ENCODE measurements at places on chromosomes 4 and X.

GRCh38 chrX:119935215-119935874, 8.2 kb downstream of the NKAP start:
- DNase-seq: no peak

- no peak for DNase-seq
These were observed 94.9 kb upstream of the ANKRD50 start for GRCh38 chr4:124807421-124807820.

- DNase-seq: no peak
These were observed 46.9 kb downstream of the CCDC158 start for GRCh38 chr4:76373919-76374552.

DNA sequence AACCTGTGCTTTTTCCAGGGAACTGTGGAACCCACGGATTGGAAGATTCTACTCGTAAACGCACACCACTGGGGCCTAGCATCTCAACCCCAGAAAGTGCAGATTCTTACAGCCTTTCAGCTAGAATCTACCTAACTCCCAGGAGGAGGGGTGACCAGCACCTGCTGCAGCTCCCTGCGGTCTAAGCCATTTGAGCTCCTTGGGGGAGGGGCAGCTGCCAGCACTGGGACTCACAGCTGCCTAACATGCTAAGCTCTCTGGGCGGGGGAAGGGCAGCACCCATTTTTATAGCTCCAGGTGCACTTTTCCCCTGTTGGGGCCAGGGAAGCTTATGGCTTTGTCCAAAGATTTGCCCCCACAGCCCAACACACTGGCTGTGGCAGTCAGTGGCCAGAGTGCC, 595.7 kb upstream of the EPHA5 start:
- no peak for DNase-seq

- DNase-seq: no peak
These were observed 13.3 kb downstream of the CLDN22 start for GRCh38 chr4:183306811-183307210.

DNA sequence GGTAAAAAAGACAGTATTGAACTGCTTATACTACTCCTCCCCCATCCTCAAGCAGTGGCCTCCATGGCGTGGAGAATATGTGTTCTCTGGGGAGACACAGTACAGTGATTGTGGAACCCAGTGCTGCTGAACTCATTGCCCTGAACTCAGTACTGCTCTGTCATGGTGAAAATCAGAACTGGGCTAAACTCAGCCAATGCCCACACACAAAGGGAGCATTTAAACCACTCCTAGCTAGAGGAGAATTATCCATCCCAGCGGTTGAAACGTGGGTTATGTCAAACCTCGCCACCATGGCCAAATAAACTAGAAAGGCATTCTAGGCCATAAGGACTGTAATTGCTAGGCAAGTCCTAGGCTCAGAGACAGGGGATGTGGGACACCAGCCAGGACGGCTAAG, 131.8 kb downstream of the SPOCK3 start:
- no peak for DNase-seq

DNA sequence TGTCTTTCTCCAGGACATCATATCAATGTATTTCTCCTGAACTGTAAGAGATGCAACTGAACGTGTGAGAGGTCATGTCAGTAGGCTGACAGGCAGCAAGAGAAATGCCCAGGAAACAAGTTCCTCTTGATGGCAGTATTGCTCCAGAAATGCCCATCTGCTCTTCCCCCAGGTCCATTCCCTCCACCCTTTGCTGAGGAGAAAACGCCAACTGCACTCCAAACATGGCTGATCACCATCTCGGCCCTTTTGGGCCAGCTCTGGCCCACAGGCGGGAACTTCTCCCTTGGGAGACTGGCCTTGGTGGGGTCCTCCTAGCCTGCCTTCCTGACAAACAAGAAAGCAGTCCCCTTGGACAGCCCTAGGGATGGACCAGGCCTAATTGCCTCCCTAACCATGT, 276.5 kb upstream of the AGTR2 start:
- DNase-seq: no peak

DNA sequence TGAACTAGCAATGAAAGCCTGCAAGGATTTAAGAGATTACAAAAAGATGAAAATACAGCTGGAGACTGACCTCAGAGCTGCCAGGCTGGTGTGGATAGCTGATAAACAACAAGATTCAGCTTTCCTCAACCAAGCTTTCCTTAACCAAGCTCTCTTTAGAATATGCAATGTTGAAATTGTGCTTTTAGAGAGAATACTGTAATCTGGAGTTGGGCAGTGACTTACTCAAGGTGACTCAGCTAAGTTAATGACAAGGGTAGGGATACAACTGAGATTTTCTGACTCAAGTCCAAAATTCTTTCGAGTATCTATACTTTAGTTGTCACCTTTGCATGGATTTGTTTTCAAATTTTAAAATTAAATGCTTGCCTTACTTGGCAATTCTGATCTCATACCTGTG, 98.0 kb downstream of the AMMECR1 start:
- DNase-seq: no peak

DNA sequence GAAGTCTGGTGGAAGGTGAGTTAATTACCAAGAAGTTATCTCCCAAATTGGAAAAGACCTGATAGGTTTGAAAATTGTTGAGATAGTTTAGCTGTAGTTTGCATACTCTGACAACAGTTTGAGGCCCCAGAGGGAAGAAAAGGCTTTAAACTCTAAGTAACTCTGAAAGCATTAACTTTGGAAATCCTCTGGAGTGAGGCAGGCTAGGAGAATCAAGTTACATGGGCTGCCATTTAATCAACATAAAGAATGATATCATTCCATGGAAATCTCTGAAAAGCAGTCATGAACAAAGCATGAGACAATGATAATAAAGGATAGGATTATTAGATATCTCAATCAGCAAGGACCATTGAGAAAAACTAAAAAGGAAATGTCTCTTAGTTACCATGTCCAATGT, 647.1 kb downstream of the ANKRD50 start:
- no peak for DNase-seq

DNA sequence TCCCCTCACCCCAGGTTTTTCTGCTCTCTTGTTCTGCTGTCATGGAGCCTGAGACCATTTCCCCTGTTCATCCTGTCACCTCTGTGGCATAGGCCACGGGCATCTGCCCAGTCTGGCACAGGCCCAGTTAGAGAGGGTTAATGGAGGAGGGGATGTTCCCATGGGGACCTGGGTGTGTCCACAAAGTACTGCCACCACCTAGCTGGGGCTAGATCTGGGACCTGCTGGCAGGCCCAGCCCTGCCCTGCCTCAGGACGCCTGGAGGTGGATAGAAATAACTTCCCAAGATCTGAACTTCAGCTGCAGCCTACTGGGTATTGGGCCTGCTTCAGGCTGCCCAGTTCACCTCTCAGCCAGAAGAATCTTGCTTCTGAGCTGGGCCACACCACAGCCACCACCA, 13.5 kb downstream of the EFNB1 start:
- DNase-seq: no peak

GRCh38 chr4:105956569-105956968, 61.3 kb downstream of the NPNT start:
- no peak for DNase-seq

GRCh38 chr4:140185412-140186081, 31.6 kb upstream of the MAML3 start:
- no peak for DNase-seq

- DNase-seq: no peak
These were observed 534.7 kb downstream of the ANKRD50 start for GRCh38 chr4:124177647-124178425.
